ENCODE measurements at places on chromosomes 4 and X.

GRCh38 chr4:98833384-98833783 lies 95.5 kb downstream of the EIF4E start:
- no peak for DNase-seq

DNA sequence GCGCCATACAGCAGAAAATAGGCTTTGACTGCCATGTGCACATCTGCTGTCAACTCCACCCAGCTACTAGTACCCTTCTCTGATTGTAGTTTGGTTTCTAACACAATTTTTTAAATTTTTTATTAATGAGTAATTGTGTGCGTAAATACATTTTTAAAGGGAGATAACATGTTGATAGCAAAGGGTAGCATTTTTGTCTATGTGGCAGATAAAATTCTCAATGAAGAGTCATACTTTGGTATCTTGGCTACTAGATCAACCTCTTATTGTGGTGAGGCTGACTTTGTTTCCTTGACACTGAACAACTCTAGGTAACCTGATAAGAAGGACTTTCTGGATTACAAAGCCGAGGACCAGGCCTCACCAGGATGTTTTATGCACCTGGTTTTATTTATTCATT lies 9.5 kb downstream of the ADH4 start:
- no peak for DNase-seq

GRCh38 chr4:87029356-87029755 lies 94.5 kb downstream of the AFF1 start:
- no peak for DNase-seq

DNA sequence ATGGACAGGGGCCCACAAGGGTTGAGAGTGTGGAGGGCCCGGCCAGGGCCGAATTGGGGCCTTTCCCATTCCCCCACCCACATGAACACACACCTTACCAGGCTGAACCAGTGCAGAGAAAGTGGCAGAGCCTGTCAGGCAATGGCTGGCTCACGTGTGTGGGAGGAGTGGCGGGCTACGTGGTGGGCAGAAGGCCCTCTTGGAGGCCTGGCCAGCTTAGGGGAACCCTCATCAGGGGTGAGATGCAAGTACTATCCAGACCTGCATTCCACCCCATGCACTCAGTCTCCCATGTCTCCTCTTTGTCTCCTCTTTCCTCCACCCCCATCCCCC lies 965 bp downstream of the TCEAL4 start:
- no peak for DNase-seq

DNA sequence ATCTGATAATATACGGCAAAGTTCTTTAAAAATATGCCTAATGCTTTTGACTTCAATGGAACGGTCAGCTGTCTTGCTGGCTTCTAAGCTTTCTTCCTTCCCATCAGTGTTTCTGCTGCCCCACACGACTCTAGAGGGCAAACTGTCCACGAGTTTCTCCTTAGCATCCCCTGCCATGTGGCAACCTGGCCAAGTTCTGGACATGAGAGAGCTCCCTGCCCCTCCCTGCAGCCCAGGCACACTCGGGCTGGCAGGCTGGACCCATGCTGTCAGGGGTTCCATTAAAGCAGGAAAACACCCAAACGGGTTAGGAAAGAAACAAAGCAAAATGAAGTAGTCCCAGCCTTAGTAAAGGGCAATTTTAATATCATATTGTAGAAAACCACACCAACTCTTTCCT lies 38.8 kb downstream of the KDR start:
- DNase-seq: no peak

DNA sequence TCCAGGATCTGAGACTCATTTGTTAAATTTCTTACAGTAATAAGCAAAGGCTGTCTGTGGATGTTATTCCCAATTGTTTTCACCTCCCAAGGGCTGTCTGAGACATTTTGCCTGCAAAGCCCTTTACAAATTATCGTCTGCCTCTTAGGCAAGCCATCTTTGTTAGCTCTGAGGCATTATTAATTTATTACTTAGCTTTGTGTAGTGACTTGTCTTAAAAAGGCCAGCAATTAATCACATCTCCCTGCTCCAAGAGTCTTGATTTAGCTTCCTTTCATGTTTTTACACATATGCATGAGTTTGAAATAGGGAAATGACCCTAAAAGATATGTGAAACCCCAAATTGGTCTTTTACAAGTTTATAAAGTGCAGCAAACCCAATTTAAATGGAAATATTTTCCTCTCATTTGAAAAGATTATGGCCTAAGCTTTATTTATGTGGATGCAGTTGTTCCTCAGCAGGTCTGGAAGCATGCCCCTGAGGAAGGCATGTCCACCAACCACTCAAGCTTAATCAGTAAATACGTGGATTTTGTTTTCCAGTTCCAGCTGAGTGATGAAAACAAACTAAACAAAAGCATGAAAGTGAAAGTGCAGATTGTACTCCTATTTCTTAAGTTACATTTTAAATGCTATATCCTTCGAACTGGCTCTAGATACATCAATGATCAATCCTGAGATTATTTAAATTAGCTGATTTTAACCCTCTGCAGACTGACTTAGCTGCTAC lies 173.6 kb upstream of the LNX1 start:
- no peak for DNase-seq

GRCh38 chrX:109299091-109299490 lies 182.8 kb downstream of the GUCY2F start:
- DNase-seq: no peak

- DNase-seq: no peak
These were observed 20.8 kb upstream of the TMEM185A start for GRCh38 chrX:149652232-149652981.

- DNase-seq: no peak
These were observed 43.4 kb upstream of the CABS1 start for GRCh38 chr4:70291341-70291740.
